ENCODE measurements at places on chromosomes 6 and 20. TPM values are rescaled to one million over a fixed set of nuclear protein-coding genes. Genes with fewer than 3 reads are reported as not detected.

DNA sequence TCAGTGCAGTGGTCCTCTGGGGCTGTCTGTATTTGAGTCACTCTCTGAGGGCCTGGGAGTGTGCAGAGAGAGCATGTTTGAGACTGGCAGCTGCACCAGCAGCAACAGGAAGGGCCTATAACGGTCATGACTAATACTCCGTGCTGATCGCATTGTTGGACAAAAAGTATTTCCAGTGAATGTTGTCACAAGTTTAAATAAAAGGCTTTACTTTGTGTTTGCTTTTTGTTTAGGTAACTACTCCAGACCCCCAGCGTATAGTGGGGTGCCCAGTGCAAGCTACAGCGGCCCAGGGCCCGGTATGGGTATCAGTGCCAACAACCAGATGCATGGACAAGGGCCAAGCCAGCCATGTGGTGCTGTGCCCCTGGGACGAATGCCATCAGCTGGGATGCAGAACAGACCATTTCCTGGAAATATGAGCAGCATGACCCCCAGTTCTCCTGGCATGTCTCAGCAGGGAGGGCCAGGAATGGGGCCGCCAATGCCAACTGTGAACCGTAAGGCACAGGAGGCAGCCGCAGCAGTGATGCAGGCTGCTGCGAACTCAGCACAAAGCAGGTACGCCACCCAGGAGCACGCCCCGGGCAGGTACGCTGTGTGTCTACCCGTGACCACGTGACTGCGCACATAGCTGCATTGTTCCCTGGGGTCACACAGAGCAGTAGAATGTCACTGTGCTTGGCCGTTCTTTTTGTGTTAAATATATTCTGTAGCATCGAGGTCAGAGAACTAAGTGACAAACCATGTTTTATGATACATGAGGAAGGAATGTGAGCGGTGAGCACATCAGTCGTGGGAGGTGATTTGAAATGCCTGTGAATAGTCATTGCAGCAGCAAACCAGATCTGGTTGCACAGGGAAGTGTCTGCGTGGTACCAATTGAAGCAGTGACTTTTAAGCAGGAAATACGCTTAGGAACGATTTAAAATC, 174.7 kb downstream of the TMEM242 start:
- DNase-seq, result no peak

GRCh38 chr6:133809406-133809805, 79.5 kb upstream of the TCF21 start:
- no peak for DNase-seq

Gene SOX18
- 0.44 TPM for total RNA-seq

Gene NINL
- 4.8 TPM for total RNA-seq
